ENCODE measurements at places on chromosomes 11 and 22.

DNA sequence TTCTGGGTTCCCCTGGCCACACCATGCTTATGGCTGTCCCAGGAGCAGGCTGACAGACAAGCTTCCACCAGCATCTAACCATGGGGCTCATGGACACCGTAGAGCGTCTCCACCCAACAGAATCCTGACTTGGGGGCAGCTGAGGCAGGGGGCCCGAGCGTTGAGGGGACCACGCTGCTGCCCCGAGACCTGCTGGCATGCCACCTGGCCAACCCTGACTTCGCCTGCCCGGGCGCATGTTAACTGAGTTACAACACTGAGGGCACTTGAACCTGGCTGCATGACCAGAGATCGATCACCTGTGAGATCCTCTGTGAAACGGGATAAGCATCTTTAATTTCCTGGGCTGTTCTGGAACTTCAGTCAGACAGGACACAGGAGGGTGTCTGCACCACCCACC is 13.7 kb downstream of the PPM1F start:
- no peak for DNase-seq

DNA sequence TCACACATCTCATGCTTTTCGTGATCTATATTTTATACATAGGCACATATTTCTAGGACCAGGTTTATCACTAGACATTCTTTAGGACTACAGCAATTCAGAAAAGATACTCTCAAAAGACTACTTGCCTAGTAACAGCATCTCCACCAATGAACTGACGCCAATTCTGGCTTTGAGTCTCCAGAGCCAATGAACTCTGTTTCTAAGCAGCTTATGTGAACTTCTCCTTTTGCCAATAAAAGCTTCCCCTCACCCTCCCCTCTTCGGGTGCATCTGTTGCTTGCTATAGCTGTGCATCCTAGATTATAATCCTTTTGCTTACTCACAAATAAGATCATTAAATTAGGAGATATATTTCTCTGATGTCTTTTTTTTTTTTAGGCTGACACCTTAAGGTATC is 11.4 kb upstream of the ANKK1 start:
- peak; percentile 1 for DNase-seq

DNA sequence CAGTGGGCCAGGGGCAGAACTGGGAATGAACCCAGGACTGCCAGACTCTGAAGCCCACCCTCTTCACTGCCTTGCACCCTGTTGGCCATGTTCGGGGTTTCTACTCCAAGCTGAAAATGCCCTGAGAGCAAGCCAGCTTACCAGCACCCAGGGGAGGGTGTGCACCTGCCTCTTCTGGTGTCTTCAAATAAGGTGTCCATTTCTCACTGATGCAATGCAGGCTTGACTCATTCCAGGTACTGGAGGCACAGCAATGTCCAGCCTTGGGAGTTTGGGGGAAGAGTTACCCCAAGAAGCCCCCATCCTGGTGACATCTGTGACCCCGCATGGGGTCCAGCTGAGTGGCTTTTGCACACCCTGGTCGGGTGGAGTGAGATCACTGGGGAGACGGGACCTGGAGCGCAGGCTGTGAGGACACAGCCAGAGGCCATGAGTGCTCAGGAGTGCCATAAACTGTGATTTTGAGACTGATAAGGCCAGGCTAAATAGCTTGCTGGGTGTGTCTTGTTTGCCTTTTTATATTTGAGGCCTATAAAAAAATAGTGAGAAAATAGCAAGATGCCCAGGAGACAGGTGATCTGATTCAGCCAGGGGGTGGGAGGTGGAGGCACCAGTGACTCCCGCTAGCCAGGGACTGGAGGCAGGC is 4.6 kb upstream of the CERK start:
- DNase-seq: no peak

GRCh38 chr11:80980227-80980626 is 1539.4 kb upstream of the TENM4 start:
- no peak for DNase-seq

- no peak for DNase-seq
These were observed 81.0 kb upstream of the ZBED5 start for GRCh38 chr11:10938650-10939387.

DNA sequence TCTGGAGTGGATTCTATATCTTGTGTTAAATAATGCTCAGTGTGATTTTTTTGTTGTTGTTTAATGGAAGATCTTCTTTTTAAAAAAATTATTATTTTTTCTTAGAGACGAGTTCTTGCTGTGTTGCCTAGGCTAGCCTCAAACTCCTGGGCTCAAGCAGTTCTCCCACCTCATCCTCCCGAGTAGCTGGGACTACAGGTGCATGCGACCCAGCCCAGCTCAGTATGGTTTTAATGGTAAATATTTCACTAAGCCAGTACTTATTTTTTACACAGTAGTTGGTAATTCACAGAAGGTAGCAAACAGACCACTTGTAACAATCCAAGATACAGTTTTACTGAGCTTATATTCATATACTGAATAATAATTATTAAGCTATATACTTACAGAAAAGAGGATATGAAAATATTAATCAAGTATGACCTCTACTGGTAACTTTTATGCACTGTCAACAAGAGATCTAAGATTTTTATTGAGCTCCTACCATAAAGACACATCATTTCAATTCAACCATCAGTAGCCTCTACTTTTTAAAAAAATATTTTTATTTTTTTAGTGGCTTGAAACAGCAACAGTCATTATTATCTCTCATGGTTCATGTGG is 6.1 kb upstream of the CD59 start:
- DNase-seq: peak; percentile 34

GRCh38 chr11:69035946-69036340 is 12.8 kb upstream of the TPCN2 start:
- DNase-seq: no peak

DNA sequence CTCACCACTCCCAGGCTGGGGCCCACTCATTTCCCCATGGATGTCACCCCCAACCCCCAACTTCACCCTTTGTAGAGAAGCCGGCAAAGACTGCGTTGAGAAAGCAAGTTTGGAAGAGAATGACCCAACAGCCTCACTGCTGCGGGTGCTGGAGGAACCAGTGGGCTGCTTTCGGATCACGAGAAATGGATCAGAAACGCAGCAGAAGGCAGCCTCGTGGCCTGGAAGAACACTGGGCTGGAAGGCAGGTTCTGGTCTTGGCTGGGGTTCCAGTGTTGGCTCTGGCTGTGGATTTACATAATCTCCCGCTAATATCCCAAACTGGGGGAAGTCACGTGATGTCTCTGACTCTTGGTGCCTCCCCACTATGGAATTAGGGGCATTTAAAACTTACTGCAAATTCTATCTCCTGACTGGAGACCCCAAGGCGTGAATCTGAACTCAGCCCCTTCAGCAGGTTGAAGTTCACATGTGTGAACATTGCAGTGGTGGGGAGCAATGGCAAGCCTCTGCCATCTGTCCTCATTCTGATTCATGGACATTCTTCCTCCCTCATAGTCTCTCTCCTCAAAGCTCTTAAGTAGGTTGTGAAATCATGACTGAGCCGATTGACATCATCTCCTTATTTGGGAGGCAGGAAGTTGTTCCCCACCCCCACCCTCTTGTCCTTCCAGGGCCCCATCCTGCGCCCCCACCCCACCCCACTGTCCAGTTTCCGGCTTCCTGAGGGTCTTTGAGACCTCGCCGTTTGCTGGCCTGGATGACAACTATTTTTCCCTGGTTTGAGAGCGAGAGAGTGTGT is 37.0 kb upstream of the TIMP3 start:
- DNase-seq: peak; percentile 56

DNA sequence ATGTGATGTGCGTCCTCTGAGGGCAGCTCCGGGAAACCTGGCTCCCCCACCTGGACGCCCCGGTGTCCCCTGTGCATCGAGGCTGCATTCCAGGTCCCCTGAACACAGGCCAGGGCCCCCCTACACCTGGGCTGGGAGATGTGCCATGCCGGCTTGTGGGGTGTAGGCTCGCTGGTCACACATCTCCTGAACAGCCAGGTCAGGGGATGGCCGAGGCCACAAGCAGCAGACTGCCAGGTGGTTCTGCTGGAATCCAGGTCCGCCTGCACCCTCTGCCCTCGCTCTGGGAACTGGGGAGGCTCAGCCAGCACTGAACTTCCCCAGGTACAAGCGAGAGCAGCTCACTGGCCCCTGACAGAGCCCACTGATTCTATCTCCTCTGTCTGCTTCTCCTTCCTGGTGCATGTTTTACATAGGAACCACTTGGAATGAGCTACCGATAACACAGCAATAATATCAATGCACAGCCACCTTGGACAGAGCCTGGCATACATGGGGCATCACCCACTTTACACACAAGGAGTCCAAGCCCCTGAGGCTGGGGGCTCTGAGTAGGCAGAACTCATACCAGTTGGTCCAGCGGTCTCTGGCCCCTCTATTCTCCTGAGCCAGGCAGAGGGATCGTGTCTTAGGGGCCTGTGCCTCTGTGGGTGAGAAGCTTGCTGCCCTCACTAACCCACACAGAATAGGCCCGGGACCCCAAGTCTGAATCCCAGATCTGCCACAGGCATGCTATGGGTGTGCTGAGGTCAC is 46.8 kb downstream of the TBX1 start:
- no peak for DNase-seq

DNA sequence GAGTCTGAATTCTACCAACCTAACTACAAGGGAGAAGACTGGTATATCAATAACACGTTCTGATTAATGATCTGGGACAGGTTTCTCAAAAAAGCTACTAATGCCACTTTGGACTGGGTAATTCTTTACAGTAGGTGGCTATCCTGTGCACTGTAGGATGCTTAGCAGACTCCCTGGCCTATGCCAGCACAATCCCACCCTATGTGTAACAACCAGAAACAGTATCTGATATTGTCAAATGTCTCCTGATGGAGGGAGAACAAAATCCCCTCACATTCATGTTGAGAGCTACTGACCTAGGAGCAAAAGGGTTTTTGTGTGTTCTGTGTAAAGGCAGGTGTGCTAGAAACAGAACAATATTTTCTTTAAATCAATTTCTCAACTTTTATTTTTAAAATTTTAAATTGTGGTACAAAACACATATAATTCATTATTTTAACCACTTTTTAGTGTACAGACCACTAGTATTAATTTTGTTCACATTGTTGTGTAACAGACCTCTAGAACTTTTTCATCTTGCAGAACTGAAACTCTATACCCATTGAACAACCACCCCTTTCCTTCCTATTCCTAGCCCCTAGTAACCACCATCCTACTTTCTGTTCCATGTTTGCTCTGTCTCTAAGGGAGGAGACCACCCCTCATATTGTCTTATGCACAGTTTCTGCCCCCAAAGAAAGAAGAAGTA is 2.1 kb upstream of the MS4A6A start:
- DNase-seq: peak; percentile 30

DNA sequence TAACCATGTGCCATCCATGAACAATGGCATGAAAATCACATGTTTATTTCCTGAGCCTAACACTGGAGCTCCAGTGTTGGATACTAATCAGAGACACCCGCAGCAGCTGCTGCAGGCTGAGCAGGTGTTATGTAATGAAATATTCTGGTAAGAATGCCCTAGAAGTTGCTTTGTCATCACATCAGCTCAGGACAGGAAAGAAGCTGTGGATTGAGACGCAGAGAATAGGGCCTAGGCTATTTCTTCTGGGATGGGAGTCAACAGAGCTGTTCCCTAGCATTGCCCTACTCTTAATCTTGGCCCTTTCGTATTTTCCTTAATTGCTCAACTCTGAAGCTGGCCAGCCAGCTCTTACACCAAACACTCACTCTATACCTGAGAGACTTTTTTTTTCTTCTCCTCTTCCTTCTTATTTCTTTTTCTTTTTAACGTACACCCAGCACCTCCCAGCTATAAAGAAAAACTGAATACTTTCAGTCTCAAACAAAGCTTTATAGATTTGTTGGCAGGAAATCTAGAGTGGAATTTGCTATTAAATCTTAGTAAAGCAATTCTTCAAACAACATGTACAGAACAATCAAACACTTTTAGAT is 31.9 kb downstream of the RASSF10 start:
- no peak for DNase-seq

GRCh38 chr11:12402691-12403120 is 25.3 kb downstream of the PARVA start:
- no peak for DNase-seq

DNA sequence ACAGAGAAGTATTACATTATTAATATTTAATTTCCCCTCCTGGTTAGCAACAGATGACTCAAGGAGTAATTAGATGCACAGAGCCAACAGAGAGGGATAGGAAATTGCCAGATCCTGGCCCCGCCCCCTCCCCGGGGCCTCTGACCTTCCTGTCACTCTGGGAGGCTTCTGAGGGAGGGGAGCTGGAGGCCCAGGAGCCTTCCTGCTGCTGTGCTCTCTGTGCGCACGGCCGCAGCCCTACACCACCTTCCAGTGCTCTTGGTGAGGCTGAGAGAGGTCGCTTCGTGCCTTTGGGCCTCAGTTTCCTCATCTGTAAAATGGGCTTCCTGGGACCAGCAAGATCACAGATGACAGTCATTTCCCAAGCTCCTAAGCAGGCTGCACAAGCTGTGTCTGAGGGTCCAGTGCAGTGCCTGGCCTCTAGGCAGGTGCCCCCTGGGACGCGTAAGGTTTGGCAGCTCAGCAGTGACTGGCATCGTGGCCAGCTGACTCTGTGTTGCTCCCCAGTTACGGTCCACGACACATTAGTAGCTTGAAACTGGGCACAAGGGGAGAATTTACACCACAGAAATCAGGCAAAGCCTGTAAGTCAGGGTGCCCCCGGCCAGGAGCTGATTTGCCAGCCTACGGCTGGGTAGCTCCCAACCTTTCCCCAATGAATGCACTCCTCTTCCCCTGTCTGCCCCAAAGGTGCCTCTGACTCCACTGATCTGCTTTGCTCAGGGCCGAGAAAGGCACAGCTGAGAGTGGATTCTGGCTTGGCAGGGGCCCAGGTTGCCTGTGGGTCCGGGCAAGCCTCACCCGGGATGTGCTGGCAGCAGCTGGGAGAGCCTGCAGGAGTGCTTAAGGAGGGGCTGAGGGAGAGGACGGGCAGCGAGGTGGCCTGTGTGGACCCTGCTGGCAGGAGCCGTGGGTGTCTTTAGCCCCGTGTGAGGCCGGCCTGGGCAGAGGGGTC is 2.3 kb downstream of the ADORA2A start:
- DNase-seq: peak; percentile 45

DNA sequence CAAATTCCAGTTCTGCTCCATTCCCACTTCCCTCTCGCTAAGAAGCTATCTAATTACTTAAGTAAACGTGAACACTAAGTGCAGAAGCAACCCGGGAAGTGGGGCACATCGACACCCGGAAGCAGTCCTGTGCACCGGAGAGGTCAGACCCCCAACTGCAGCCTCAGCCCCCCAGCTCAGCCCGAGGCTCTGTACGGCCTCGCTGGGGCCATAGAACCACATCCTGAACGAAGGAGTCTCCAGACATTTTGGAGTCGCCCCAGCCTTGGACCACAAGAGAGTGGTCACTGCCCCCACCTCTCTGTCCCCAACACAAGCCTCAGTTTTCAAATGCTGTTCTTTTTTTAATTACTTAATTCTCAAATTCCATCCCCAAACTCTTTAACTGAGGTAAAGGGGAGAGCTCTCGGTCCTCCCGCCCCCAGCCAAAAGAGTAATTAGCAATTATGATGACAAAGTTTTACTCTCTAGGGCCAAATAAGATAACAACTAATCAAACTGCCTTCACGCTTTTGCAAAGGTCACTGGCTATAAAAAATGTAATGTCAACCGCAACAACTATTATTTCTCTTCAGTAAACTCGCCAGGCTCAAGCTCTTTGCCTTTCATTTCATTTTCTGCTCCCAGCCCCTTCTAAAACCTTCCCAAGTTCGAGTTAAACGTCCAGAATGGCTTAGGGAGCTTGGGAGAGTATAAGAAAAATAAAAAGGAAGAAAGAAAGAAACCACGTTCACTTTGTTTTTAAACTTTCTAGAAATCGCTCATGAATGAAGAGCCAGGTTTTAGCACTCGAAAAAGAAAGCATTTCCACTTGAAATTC is 2.2 kb downstream of the PAX6 start:
- DNase-seq: peak; percentile 44

Data from KBM-7 (cell line).